ENCODE measurements at places on chromosomes 7 and 10. TPM values are rescaled to one million over a fixed set of nuclear protein-coding genes. Genes with fewer than 3 reads are reported as not detected.

Gene KIF11
- 1.0 TPM for total RNA-seq

- H3K4me1 ChIP-seq = no peaks in the 10 kb centered on the region
- H3K27me3 ChIP-seq = no peaks in the 10 kb centered on the region
- H3K27ac ChIP-seq = no peak overlapping the region
- H3K4me3 ChIP-seq = no peak overlapping the region
- no peak for DNase-seq
- H3K36me3 ChIP-seq = no peaks in the 10 kb centered on the region
These were observed 3.1 kb upstream of the STK32C start for GRCh38 chr10:132310701-132311337.

DNA sequence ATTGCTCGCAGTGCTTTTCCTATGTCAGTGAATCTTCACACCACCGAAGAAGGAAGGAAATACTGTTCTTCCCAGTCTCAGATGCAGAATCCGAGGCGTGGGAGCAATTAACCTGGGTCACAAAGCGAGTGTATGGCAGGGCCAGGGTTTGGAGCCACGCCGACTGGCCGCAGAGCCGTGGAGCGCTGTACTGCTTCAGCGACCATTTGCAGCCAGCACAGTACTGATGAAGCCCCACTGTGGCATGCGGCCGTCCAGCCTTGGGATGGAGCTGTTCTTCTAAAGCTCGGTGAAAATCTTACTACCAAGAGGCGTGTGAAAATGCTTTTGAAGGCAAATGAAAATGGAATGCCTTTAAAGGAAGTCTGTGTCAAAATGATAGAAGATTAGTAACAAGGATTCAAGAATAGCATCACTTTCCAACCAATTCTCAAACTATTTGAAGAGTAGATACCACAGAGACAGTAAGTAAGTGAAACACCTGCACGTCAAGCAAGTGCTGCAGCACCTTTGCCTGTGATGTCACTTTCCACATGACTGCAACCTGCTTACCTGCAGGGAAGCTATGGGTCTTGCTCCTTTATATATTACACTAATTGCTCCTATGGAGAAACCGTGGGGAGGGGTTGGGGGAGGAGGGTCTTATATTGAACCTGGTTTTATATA lies 4.9 kb downstream of the PPP2R2D start:
- no peaks in the 10 kb centered on the region for H3K27me3 ChIP-seq
- H3K4me3 ChIP-seq = no peak overlapping the region
- H3K4me1 ChIP-seq = no peaks in the 10 kb centered on the region
- no peak overlapping the region for H3K27ac ChIP-seq
- DNase-seq = no peak

Gene PRKAR2B
- 24.1 TPM for total RNA-seq

GRCh38 chr10:58030208-58030607 lies 237.5 kb downstream of the IPMK start:
- no peak overlapping the region for H3K4me3 ChIP-seq
- H3K4me1 ChIP-seq = no peaks in the 10 kb centered on the region
- H3K36me3 ChIP-seq = no peaks in the 10 kb centered on the region
- DNase-seq = no peak
- H3K27me3 ChIP-seq = no peaks in the 10 kb centered on the region

DNA sequence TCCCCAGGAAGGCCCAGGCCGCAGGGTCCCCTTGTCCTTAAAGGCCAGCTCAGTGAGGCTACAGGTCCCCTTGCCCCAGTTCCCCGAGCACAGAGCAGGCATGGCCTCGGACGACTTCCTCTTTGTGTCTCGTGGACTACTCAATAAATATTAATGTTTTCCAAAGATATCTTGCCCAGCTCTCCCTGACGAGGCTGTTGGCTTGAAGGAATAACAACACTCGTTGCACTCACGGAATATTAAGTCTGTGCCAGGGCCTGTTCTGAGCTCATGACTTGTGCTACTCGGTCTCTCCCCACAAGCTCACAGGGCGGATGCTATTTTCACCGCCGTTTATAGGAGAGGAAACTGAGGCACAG lies 68.2 kb downstream of the CUX1 start:
- peak overlapping the region; percentile 91 for H3K27ac ChIP-seq
- peaks cover 2% of the 10 kb centered on the region for H3K4me1 ChIP-seq
- no peak overlapping the region for H3K4me3 ChIP-seq
- no peak for DNase-seq
- H3K27me3 ChIP-seq = no peaks in the 10 kb centered on the region
- no peaks in the 10 kb centered on the region for H3K36me3 ChIP-seq

DNA sequence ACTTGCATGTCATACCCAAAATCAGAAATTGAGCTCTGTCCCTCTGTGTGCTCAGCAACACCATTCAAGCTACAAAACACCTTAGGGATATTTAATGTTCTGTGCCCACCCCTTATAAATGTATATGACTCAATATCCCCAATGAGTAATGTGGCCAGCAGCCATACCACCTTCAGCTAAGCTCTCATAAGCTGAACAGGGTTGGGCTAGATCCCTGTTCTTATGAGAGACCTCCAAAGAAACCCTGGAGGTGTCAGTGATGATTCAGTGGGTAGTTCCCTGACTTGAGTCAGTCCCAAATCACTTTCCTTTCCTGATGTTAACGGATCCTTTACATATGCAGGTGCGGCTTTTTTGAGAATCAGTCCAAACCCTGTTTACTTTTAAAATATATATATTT lies 253.8 kb downstream of the CREB5 start:
- H3K4me1 ChIP-seq = no peaks in the 10 kb centered on the region
- no peaks in the 10 kb centered on the region for H3K36me3 ChIP-seq
- no peak overlapping the region for H3K27ac ChIP-seq
- DNase-seq = no peak
- no peaks in the 10 kb centered on the region for H3K27me3 ChIP-seq
- no peak overlapping the region for H3K4me3 ChIP-seq

DNA sequence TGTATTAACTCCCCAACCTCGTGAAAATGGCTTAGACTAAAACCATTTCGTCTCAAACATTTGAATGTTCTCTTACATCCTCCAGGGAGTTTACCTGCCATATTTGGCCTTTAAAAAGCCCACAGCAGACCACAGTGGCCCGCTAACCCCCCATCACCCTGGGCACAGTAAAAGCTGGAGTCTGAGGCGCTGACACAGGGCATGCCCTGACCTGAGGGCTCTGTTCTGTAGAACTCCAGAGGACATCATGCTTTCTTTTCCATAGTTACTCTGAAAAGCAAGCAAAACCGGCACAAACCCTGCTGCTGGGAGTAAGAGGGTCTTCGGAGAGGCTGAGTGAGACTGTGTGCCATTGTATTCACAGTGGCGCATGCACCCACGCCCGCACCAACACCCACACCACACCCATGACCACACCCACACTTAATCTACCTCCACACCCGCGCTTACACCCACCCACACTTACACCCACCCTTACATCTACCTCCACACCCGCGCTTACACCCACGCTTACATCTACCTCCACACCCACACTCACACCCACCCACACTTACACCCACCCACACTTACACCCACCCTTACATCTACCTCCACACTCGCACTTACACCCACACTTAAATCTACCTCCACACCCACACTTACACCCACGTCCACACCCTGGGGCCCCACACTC lies 32.1 kb downstream of the LRRC27 start:
- H3K4me3 ChIP-seq = no peak overlapping the region
- no peaks in the 10 kb centered on the region for H3K36me3 ChIP-seq
- peak; percentile 8 for DNase-seq
- no peak overlapping the region for H3K27ac ChIP-seq
- no peaks in the 10 kb centered on the region for H3K4me1 ChIP-seq

GRCh38 chr10:73759512-73760115 lies 15.4 kb downstream of the SEC24C start:
- H3K4me3 ChIP-seq = no peak overlapping the region
- DNase-seq = no peak
- no peaks in the 10 kb centered on the region for H3K36me3 ChIP-seq

GRCh38 chr10:60877777-60878120 lies 66.2 kb downstream of the RHOBTB1 start:
- H3K27me3 ChIP-seq = no peaks in the 10 kb centered on the region
- H3K36me3 ChIP-seq = no peaks in the 10 kb centered on the region
- DNase-seq = no peak
- no peak overlapping the region for H3K4me3 ChIP-seq

DNA sequence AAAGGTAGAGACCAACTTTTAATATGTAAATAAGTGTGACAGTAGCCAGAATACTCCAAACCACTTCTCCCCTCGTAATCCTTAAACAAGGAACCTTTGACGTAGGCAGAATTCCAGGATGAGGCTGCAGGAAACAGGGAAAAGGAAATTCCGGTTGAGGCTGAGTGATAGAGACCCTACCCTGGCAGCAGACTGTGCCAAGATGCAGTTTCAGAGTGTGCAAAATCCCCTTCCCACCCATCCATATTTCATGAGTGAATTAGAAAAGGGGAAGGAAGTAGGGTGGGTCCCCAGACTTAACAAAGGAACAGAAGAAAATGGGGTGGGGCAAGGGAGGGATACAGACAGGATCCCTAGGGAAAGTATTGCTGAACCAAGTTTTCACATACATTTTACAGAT lies 143.0 kb downstream of the RAPGEF5 start:
- no peak overlapping the region for H3K4me3 ChIP-seq
- no peaks in the 10 kb centered on the region for H3K27me3 ChIP-seq
- peaks cover 5% of the 10 kb centered on the region for H3K4me1 ChIP-seq
- H3K27ac ChIP-seq = peak overlapping the region; percentile 37
- no peaks in the 10 kb centered on the region for H3K36me3 ChIP-seq

DNA sequence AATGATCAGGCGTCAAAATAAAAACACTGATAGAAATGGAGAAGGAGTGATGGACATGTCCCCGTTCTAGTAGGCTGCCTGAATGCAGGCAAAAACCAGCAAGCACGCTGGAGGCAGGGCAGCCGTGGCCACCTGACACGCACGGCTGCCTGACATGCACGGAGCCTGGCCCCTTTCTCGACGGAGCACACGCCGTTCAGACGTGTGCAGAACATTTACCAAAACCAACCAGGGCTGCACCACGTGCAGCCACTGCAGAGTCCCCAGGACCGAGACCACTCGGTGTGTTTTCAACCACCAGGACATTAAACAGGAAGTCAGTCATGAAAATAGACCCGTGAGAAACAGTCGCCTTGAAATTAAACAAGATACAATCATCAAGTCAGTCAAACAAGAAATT lies 61.9 kb upstream of the NKX6-2 start:
- no peak overlapping the region for H3K27ac ChIP-seq
- H3K27me3 ChIP-seq = no peaks in the 10 kb centered on the region
- H3K36me3 ChIP-seq = no peaks in the 10 kb centered on the region
- DNase-seq = no peak
- no peaks in the 10 kb centered on the region for H3K4me1 ChIP-seq
- no peak overlapping the region for H3K4me3 ChIP-seq

GRCh38 chr10:29537799-29538198 lies 97.0 kb downstream of the SVIL start:
- H3K27ac ChIP-seq = no peak overlapping the region
- no peaks in the 10 kb centered on the region for H3K36me3 ChIP-seq
- DNase-seq = no peak
- H3K4me3 ChIP-seq = no peak overlapping the region
- H3K4me1 ChIP-seq = peaks cover 10% of the 10 kb centered on the region
- H3K27me3 ChIP-seq = no peaks in the 10 kb centered on the region

GRCh38 chr10:123562811-123563580 lies 103.2 kb upstream of the GPR26 start:
- H3K36me3 ChIP-seq = no peaks in the 10 kb centered on the region
- H3K27me3 ChIP-seq = no peaks in the 10 kb centered on the region
- no peak overlapping the region for H3K4me3 ChIP-seq
- no peaks in the 10 kb centered on the region for H3K4me1 ChIP-seq

- H3K27ac ChIP-seq = peak overlapping the region; percentile 85
- DNase-seq = peak; percentile 65
- H3K4me3 ChIP-seq = peak overlapping the region; percentile 31
- H3K27me3 ChIP-seq = no peaks in the 10 kb centered on the region
These were observed 150.1 kb upstream of the KLF6 start for GRCh38 chr10:3935141-3935540.

Gene PDLIM1
- 192 TPM for total RNA-seq

Gene LDB3
- 5.9 TPM for total RNA-seq

Gene HOXA1
- total RNA-seq = 1.3 TPM

Gene BHLHA15
- not detected for total RNA-seq

DNA sequence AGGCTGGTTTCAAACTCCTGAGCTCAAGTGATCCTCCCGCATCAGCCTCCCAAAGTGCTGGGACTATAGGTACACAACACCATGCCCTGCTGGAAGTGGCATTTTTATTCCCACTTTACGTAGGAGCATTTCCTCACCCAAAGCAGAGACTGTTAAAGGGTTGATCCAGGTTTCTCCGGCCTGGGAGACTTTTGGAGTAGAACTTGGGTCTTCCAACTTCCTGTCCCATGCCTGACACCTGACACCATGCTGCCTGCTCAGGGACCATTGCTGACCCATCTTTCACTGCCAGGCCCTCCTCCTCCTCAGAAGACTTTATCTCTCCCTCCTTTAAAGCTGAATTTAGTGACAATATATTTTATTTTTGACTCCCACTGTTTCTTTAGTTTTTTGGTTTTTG lies 302.0 kb upstream of the LYZL1 start:
- H3K36me3 ChIP-seq = no peaks in the 10 kb centered on the region
- no peak overlapping the region for H3K4me3 ChIP-seq

GRCh38 chr10:1116051-1116450 lies 59.9 kb downstream of the WDR37 start:
- H3K4me1 ChIP-seq = no peaks in the 10 kb centered on the region
- H3K36me3 ChIP-seq = no peaks in the 10 kb centered on the region
- no peak overlapping the region for H3K4me3 ChIP-seq
- H3K27ac ChIP-seq = no peak overlapping the region
- no peaks in the 10 kb centered on the region for H3K27me3 ChIP-seq

GRCh38 chr7:146346096-146346495 lies 229.5 kb downstream of the CNTNAP2 start:
- no peak overlapping the region for H3K27ac ChIP-seq
- DNase-seq = no peak
- H3K36me3 ChIP-seq = no peaks in the 10 kb centered on the region
- H3K27me3 ChIP-seq = no peaks in the 10 kb centered on the region

DNA sequence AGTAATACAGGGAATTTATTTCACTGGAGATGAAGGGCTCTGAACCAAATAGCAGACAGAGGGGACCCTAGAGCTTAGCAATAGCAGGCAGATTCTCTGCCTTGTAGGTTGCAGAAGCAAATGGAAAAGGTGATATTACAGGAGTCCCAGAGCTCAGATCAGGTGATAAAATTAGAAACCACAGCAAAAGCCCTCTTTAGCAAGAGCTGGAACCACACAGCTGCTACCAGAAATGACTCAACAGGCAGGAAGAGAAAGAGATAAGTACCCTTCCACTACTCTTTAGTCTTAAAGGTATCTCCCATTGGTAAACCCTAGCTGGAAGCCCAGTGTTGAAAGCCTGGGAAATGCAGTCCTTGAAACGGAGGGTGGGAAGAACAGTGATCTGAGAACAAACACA lies 535.6 kb upstream of the GHITM start:
- H3K27ac ChIP-seq = no peak overlapping the region
- H3K27me3 ChIP-seq = no peaks in the 10 kb centered on the region
- H3K4me3 ChIP-seq = no peak overlapping the region
- DNase-seq = no peak

GRCh38 chr10:8056378-8056777 lies 1.9 kb downstream of the GATA3 start:
- no peak for DNase-seq
- peaks cover 25% of the 10 kb centered on the region for H3K27me3 ChIP-seq
- H3K36me3 ChIP-seq = no peaks in the 10 kb centered on the region
- H3K27ac ChIP-seq = no peak overlapping the region
- H3K4me1 ChIP-seq = no peaks in the 10 kb centered on the region

- no peak overlapping the region for H3K4me3 ChIP-seq
- no peak for DNase-seq
- H3K27ac ChIP-seq = no peak overlapping the region
- no peaks in the 10 kb centered on the region for H3K36me3 ChIP-seq
- no peaks in the 10 kb centered on the region for H3K27me3 ChIP-seq
- H3K4me1 ChIP-seq = no peaks in the 10 kb centered on the region
These were observed 12.9 kb downstream of the OIT3 start for GRCh38 chr10:72906446-72906845.

Gene FOXI2
- total RNA-seq = not detected

Gene SFRP4
- total RNA-seq = 107 TPM

Gene ADAMTS14
- total RNA-seq = not detected

Measured in uterus (tissue), 4 donors.